Hematopoietic multipotent progenitor cell treated with erythropoietin and hydrocortisone succinate and interleukin-3 and kit ligand, for 15 days (in vitro differentiated cells): ENCODE measurements at places on chromosomes 13 and 19.

DNA sequence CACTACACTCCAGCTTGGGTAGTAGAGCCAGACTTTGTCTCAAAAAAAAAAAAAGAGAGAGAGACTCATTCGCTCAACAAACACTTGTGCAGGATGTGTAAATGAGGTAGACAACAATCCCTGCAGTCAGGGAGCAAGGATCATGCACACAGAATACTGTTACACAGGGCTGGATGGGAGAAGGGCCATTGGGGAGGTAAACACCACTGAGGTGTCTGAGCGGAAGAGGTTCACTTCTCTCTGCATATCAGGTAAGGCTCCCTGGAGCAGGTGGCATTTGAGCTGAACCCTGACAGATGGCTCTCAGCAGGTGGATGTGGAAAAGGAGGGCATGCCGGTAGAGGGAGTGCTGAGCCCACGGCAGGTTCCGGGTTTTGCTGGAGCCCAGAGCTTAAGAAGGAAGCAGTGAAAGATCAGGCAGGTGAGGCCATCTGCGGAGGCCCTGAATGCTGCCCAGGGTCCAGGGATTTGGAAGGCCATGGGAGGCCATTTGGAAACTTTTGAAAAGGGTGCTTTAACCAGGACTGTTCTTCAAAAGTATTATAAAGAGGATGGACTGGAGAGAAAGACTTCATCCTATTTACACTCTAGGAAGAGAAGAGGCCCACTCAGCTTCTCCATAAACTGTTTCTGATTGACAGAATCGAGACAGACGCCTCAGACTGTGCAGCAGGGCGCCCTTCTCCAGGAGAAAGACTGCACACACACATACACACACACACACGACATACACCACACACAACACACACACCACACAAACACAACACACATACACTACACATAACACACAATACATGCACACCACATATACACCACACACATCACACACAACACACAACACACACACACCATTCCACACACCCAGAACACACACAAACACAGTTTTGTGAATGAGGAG is 199.4 kb downstream of the USP12 start:
- DNase-seq, result peak; percentile 80

- DNase-seq, result no peak
Measured at GRCh38 chr19:17116996-17117702, 41.6 kb downstream of the MYO9B start.

DNA sequence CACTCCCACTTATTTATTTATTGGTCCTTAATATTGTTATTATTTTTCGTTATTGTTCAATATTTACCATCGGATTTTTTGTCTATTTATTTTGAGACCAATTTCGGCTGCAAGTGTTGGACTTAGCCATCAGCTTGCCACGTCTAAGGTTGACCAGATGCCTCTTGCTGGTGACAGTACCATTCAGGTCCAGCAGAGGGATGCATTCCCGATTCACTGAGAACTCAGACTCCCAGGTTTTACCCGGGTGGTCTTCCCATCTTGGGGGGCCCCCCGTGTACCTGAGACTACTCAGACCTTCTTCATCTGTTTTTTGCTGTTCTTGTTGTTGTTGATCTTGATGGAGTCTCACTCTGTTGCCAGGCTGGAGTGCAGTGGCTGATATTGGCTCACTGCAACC is 1435.2 kb downstream of the UQCRFS1 start:
- DNase-seq, result no peak

DNA sequence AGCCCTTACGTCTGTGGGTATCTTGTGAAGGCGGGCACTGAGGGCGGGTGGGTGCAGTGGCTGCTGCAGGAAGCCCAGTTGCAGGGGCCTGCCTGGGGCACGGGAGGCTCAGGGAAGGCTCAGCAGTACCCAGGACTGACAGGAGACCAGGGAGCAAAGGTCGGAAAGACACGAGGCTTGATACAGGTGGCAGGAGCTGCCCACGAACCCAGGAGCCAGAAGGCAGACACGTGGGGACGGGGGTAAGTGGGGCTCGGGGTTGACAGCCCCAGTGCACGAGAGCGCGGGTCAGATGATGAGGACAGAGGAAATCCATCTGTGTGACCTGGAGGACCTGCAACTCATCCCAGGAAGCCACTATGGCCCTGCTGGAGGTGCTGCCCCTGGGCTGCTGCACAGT is 25.3 kb downstream of the ELAVL1 start:
- DNase-seq, result no peak

- no peak for DNase-seq
Measured at GRCh38 chr19:9937001-9937411, 691 bp upstream of the OLFM2 start.

DNA sequence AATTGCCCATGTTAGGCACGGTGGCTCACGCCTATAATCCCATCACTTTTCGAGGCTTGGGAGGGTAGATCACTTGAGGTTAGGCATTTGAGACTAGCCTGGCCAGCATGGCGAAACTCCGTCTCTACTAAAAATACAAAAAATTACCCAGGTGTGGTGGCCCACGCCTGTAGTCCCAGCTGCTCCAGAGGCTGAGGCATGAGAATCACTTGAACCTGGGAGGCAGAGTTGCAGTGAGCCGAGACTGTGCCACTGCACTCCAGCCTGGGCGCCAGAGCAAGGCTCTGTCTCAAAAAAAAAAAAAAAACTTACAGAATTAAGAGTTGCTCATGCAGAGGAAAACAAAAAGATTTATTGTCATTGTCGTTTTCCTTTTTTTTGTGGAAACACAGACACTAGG is 3.4 kb upstream of the PSMC4 start:
- DNase-seq, result no peak

GRCh38 chr19:35265900-35266519 is 2.8 kb upstream of the USF2 start:
- DNase-seq, result no peak

DNA sequence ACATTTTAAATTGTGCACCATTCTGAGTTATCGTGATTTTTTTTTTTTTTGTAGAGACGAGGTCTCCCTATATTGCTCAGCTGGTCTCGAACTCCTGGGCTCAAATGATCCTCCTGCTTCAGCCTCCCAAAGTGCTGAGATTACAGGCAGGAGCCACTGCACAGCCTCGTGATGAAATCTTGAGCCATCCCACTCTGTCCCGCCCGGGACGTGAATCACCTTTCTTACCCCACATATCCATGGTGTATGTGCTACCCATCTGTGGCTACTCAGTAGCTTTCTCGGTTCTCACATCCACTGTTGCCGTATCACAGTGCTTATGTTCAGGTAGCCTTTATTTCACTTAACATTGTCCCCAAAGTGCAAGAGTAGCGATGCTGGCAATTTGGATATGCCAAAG is 26.5 kb downstream of the PAK4 start:
- no peak for DNase-seq

DNA sequence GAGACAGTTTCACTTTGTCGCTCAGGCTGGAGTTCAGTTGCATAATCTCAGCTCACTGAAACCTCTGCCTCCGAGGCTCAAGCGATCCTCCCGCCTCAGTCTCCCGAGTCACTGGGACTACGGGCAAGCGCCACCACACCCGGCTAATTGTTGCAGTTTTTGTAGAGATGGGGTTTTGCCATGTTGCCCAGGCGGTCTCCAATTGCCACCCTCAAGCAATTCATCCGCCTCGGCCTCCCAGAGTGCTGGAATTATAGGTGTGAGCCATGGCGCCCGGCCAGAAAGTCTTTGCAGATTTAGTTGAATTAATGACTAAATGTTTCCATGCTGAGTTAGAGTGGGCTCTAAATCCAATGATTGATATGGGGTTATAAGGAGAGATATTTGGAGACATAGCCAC is 4.5 kb upstream of the CADM4 start:
- no peak for DNase-seq

DNA sequence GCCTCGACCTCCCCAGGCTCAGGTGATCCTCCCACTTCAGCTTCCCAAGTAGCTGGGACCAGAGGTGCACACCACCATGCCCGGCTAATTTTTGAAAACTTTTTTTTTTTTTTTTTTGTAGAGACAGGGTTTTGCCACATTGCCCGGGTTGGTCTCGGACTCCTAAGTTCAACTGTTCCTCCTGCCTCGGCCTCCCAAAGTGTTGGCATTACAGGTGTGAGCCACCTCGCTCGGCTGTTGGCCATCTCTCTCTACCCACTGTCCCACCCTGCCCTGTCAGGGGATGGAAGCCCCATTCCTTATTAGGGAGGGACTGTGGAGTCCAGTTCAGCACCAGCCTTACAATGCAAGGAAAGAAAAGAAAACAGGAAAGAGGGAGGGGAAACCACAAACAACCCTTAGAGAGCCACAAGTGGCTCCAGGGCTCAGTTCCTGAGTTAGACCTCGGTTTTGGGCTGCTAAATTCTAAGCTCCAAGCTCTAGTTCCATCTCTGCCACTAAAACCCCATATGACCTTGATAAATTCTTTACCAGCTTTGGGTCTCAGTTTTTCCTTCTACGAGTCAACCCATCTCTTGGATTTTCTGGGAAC is 31.7 kb downstream of the ACTL9 start:
- no peak for DNase-seq

DNA sequence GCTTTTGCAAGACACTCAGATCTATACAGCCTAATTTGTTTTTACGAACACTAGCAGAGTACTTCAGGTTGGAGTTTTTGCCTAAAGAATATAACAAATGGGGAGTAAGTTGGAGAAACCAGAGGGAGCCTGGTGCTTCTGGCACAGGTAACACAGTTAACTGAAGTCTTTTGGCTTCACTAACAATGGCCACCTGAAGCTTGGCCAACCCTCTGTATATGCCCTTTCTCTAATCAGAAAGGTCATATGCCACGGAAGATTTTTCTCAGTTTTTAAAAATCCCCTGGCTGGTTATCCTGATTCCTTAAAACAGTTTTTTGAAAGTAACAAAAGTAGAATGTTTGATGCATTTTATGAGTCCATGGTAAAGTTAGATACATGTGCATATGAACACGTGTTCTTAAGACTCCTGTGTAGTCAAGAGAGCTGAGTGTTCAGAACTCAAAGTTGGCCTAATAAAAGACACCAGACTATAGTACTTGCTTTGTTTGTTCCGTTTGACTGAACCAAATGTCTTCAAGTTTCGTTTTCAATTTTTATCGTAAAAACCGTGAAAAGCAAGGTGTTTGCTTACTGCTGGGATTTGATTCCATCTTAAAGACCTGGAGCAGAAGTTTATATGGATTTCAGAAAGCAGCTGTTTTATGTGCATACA is 137.5 kb downstream of the KCNRG start:
- no peak for DNase-seq

GRCh38 chr13:42628666-42629065 is 54.7 kb downstream of the TNFSF11 start:
- DNase-seq, result no peak

- DNase-seq, result peak; percentile 84
Measured at GRCh38 chr19:4186087-4186993, 3.9 kb downstream of the ANKRD24 start.

DNA sequence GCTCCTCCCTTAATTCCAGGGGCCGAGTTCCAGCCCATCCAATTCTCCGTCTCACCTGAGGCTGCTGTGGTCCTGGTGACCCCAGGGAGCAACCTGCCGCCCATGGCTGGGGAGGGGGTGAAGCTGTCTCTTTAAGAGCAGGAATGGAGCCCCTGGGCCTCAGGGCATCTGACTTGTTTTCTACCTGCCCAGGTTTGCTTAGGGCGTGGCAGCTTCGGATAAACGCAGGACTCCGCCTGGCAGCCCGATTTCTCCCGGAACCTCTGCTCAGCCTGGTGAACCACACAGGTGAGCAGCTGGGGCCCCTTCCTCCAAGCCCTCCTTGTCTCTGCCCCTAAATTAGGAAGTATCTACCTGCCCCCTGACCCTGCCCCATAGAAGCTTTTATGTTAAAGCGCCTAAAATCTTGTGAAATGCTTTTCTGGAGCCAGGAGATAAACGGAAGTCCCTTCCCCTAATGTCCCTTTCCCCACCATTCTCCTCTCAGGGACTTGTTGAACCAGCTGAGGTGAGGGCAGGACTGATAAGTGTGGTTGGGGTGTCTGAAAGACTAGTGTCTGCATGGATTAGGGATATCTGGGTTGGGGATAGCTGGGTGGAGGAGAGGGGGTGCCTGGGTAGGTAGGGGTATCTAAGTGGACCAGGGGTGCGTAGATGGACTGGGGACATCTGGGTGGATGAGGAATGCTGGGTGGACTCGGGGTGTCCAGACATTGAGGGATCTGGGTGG is 614 bp downstream of the FXYD3 start:
- DNase-seq, result no peak

DNA sequence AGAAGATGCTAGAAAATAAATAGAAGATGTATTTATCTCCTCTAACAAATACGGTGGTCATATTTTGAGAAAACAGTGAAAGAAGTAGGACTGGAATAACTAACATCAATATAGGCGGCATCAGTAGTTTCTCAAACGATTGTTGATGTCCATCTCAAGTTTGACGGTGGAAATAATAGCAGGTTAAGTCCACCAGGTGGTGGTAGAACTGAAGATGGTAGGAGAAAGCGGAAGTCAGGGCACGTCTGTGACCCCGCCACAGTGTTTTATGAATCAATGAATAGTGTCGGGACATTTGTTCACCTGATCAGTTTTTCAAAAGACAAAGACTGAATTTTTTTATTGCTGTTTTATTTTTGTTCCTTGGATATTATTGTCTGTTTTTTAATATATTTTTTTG is 706.4 kb upstream of the SLC10A2 start:
- no peak for DNase-seq

GRCh38 chr19:45607071-45608029 is 5.3 kb upstream of the GPR4 start:
- DNase-seq, result peak; percentile 58

GRCh38 chr19:35140207-35140961 is 1.8 kb downstream of the FXYD1 start:
- no peak for DNase-seq

DNA sequence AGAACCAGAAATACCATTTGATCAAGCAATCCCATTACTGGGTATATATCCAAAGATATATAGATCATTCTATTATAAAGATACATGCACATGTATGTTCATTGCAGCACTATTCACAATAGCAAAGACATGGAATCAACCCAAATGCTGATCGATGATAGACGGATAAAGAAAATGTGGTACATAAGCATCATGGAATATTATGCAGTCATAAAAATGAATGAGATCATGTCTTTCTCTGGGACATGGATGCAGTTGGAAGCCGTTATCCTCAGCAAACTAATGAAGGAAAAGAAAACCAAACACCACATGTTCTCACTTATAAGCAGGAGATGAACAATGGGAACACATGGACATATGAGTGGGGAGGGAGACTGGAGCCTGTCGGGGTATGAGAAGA is 1540.9 kb upstream of the MIR17HG start:
- no peak for DNase-seq

DNA sequence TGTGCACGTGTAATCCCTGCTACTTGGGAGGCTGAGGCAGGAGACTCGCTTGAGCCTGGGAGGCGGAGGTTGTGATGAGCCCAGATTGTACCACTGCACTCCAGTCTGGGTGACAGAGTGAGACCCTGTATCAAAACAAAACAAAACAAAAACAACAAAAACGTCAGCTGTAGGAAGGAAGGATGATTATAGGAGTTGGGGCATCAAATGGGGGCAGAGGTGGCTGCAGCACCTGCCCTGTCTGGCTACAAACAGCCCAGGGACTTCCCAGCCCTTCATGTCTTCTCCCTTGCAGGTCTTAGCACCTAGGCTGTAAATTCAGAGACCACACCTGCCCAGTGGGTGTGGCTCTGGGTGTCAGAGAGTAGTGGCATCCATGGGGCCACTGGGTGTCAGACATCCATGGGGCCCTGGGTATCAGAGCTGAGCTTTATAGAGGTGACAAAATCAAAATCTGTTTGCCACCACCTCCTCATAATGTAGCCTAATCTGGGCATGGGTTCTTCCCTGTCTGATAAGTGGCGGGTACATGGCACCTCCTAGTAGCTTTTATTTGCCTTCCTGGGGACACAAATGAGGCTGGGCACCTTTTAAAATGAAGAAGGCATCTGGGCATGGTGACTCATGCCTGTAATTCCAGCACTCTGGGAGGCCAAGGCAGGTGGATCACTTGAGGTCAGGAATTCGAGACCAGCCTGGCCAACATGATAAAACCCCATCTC is 4.7 kb upstream of the B3GNT3 start:
- DNase-seq, result no peak
